ENCODE measurements at places on chromosomes 1 and 21. TPM values are rescaled to one million over a fixed set of nuclear protein-coding genes. Genes with fewer than 3 reads are reported as not detected.
A peak's percentile ranks its signal among the peaks of the same experiment; 100 is the strongest.

DNA sequence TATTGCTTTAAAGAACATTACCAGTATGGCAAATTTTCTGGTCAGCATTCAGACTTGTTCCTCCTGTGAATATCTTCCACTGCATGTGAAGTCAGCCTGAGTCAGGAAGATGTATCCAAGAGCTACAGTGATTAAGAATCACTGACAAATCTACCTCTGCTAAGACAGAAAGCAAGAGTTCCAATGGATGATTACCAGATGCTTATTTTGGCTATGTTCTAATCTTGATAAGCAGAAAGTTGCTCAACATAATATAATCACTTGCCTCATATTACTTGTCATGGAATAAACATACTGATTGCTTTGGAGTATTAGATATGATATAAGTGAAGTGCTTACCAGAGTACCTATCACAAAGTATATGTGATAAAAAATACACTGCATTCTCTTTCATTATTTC lies 738.1 kb downstream of the ADGRL2 start:
- DNase-seq: peak; percentile 3

DNA sequence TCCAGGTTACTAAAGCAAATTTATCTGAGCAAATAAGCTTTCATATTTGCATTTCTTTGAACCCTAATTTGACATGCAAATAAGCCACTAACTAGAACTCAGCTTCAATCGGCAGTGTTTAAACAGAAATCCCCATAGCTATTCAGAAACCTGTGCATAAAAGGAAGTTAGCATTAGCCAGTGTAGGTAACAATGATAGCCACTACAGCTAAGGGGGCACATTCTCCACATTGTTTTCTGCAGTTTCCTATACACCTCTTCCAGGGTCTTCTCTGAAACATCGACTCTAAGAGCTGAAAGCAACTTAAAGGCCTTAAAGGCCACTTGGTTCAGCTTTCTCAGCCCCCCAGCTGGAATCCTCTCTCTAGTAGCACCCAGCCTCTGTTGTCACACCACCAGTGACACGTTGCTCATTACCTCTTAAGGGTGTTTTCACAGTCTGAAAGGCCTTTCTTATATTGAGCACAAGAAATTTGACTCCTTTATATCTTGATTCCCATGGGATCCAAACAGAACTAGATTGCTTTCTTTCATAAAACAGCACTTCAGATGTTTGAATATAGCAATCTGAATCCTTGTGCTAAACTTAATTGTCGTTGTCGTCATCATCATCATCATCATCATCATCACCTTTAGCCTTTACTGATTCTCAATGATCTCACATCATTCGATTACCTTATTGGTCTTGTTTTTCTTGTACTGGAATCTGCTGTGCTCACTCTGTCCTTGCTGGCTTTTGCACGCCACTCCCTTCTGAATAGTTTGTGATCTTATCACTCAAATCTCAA lies 93.9 kb upstream of the DAB1 start:
- no peak for DNase-seq

DNA sequence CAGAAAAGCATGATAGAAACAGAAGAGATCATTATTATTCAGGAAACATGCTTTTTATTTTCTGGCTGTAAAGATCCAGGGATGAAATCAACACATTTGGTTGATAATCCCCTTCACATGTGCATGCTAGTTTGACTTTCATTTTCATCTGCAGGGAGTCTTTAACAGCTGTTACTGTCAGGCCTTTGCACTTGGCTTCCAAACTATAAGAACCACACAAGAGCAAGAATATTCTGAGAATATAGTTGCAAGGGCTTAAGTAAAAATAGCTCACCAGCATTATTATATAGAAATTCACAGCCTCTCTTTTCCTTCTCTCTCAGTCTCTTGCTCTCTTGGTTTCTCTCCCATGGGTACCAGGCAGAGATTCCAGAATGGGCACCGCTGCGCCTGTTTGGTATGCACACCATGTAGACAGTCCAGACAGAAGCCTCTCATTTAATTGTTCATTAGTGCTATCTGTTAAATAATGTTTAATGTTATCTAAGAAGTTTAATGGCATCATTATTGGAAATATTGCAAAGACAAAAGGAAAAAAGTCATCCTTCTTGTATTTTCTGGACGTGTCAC lies 622.3 kb upstream of the PLXNA2 start:
- no peak for DNase-seq

Gene ANXA9
- 0.46 TPM for total RNA-seq

Gene TMEM269
- total RNA-seq: 0.42 TPM

Gene AADACL4
- total RNA-seq: not detected

Measured in MG63 (cell line).